ENCODE measurements at places on chromosomes 2 and 18.
A peak's percentile ranks its signal among the peaks of the same experiment; 100 is the strongest.

DNA sequence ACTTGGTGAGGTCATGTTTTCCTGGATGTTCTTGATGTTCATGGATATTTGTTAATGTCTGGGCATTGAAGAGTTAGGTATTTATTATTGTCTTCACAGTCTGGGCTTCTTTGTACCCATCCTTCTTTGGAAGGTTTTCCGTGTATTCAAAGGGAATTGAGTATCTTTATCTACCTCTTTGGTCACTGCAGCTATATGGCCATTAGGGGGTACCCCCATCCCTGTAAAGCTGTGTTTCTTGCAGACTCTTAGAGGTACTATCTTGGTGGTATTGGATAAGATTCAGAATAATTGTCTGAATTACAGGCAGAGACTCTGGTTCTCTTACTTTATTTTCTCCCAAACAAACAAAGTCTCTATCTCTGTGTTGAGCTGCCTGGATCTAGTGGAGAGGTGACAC, 401.6 kb upstream of the FSIP2 start:
- no peak for DNase-seq

DNA sequence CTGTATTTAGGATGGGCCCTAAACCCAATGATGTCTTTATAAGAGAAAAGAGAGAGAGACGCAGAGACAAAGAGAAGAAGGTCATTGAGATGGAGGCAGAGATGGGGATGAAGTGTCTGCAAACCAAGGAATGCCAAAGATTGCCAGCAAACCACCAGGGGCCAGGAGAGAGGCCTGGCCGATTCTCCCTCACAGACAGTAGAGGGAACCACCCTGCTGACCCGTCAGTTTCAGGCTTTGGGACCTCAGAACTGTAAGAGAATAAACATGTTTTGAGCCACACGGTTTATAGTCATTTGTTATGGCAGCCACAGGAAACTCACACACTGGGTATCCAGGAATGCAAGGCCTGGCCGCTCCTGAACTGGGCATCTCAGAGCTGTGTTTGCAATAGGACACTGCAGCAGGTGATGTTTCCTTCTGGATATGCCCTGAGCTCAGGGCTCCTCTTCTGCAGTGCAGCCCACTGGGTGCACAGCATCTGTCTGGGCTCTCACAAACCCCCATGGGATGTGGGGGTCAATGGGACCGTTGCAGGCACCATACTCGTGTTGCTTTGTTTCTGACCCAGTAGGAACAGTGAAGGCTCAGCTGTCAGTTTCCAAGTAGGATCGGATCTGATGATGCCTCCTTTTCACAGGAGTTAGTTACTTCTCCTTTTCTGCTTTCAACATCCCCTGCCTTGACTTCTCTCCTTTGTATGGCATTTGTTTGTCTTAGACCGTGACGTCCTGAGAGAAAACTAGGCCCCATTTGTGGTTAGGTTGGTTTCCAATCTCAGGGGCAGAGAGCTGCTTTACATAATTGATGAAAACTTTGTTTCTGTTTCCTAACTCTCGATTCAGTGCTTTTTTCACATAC, 20.8 kb downstream of the PTPN18 start:
- no peak for DNase-seq

GRCh38 chr2:113162869-113163268, 10.9 kb upstream of the PSD4 start:
- no peak for DNase-seq

DNA sequence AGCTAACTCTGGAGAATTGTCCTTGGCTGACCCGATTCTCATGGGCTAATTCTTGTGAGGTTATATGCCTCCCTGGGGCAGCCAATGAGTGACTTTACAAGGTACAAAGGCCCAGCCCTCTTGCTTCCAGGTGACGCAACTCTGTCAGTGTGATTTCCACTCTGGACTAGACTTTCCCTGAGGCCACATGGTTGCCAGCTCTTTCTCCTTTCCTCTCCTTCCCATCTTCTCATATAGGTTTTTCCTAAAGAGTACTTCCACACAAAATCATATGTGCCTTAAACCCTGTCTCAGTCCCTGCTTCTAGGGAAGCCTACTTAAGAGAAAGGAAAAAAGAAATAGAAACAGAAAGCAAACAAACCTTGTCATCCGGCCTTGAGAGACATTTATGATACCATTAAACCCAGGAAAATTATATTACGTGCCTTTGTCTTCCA, 226.2 kb upstream of the ZSWIM2 start:
- DNase-seq = no peak

GRCh38 chr2:167411367-167411766, 523.1 kb downstream of the XIRP2 start:
- DNase-seq = no peak

GRCh38 chr2:236657801-236658200, 88.2 kb downstream of the ACKR3 start:
- DNase-seq = no peak

- DNase-seq = peak; percentile 89
Observed at GRCh38 chr2:36889795-36890194, 76.5 kb downstream of the STRN start.

DNA sequence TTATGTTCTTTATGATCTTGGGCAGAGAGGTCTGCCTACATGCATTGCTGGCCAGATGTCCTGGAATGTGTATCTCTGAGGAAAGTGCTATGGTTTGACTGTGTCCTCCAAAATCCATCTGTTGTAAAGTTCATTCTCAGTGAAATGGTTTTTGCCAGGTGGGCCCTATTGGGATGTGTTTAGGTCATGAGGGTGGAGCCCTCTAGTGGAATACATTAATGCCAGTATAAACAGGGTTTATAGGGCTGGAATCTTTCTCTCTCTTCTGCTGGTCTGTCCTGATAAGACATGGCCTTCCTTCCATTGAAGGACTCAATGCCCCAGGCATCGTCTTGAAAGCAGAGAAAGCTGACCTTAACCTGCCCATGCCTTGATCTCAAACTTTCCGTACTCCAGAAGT, 258.5 kb downstream of the RPIA start:
- DNase-seq = no peak

DNA sequence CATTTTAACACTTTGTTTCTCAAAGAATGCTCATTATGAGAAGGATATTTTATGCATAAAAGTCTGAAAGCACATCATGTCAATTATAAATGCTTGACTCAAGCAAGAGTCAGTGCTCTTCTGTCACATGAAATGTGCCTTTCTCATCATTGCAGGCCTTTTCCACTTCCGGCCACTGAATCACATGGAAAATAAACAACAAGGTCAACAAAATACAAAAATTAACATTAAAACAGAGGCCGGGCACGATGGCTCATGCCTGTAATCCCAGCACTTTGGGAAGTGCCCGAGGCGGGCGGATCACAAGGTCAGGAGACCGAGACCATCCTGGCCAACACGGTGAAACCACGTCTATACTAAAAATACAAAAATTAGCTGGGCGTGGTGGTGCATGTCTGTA, 480.6 kb downstream of the SPAG16 start:
- no peak for DNase-seq

- peak; percentile 20 for DNase-seq
Observed at GRCh38 chr2:18149660-18150246, 271.3 kb downstream of the KCNS3 start.

DNA sequence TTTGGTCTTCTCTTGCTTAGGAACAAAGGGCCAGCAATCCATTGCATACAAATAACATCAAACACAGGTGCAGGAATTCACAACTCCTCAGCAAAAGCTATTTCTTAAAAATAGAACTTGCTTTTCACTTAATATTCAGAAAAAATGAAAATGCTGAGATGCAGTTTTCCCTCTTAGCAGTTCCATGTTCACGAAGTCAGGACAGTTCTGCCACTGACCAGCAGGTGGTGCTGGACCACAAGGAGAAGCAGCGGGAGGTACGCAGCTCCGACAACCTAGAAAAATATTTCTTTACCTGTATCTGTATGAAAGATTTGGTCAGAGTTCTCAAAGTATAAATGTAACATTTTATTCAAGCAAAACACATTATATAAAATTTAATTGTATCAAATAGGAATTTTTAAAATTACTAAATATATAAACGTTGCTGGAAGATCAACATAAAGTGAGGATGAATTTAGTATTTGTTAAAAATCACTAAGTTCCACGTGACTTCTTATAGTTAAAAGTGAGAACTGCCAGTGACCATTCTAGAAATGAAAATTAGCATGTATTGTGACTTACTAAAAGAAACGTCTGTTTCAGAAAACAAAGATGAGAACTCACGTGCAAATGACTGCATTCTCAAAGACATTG, 48.8 kb downstream of the ADNP2 start:
- DNase-seq = no peak

- DNase-seq = no peak
Observed at GRCh38 chr2:155308367-155309009, 610.0 kb downstream of the KCNJ3 start.

DNA sequence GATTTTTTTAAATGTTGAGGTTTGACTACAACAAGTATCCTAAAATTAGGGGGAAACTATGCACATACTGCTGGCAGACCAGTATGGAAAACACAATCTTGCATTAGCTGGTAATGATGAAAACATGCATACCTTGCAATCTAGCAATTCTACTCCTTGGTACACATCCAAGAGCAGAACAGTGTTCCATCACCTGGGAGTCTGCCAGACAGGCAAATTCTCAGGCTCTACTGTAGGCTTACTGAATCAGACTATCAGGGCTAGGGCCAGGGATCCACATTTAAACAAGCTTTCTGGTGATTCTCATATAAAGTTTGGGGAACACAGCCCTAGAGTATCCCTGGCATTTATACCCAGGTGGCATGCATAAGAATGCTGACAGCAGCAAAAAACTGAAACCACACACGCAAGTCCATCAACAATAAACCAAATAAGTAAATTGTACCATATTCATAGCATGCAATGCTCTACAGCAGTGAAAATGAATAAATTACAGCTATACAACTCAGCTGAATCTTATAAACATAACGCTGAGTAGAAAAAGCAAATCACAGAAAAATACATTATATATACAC, 13.6 kb downstream of the CDH2 start:
- peak; percentile 83 for DNase-seq

DNA sequence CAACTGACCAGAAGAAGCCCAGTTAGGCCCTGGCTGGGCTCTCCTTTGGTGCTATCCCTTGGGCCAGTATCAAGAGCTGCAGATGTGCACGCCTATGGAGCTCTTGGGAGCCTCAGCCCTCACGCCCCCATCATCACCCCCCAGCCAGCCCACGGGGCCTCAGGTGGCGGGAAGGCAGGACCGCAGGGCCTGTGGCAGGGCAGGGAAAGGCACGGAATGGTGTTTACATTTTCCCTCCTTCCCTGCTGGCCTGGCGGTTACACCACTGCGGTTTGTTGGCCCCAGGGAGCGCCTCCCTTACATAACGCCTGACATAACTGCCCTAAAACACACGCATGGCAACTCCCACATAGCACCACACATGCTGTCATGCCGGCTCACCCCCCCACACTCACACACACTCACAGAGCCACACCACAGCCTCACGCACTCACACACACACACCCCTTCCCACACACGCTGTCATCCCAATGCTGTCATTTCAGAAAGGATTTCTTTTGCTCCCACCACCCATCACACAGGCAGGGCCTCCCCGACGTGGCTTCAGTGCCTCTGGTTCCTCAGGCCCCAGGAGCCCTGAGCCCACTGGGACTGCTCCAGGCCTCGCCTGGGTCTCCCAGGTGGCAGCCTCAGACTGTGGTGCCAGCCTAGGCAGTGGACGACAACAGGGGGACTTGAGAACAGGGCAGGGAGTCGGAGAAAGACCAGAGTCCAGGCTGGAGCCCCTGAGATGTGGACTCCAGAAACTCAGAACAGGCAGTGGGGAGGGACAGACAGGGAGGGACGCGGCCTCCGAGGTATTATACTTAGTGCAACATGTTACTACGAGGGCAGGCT, 15.7 kb downstream of the ZFP36L2 start:
- DNase-seq = peak; percentile 82

GRCh38 chr2:145221032-145221431, 701.1 kb upstream of the ZEB2 start:
- no peak for DNase-seq

GRCh38 chr2:100174026-100174431, 31.6 kb upstream of the AFF3 start:
- peak; percentile 44 for DNase-seq

GRCh38 chr2:125850541-125850940, 805.4 kb upstream of the GYPC start:
- DNase-seq = no peak

DNA sequence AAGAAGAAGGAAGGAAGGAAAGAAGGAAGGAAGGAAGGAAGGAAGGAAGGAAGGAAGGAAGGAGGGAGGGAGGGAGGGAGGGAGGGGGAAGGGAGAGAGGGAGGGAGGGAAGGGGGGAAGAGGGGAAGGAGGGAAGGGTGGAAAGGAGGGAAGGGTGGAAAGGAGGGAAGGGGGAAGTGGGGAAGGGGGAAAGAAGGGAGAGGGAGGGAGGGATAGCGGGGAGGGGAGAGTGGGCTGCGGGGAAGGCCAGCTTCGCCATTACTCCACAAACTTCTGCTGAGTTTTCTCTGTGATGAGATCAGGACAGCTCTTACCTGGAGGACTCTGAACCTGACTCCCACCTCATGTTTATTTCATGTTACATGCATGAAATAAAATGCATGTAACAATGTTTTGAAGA, 601.5 kb upstream of the FSHR start:
- no peak for DNase-seq

GRCh38 chr2:209556354-209556961, 132.6 kb downstream of the MAP2 start:
- DNase-seq = no peak

DNA sequence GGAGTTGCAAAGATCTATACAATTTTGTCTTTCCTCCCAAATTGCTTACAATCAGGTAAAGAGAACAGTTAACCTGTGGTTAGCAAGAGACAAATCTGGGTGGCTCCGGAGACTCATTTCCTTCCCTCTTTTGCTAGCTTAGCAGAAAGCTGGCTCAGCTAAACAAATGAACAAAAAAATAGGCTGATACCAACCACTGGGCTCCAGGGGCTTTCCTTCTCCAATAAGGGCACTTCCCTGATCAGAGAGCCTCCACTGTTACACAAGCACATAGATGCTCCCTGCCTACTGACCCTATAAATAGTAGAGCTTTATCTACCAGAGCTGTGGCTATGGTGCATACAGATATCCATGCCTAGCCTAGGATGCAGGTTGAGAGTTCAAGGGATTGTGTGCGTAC, 90.1 kb upstream of the ARL5A start:
- DNase-seq = no peak

DNA sequence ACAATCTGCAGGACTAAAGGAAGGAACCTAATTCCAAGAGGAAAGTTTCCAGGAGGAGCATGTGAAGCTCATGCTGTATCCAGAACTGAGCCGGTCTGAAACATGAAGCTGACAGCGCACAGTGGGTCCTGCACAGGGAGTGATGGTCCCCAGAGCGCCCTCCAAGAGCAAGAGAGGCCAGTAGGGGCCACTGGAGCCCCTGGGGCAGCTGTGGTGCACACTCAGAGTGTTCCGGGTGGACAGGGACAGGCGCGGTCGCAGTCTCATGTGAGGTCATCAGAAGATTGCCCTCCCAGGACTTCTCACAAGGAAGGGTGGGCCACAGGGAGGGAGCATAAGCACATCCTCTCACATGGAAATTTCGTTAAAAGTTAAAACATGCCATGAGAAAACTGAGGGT, 355.9 kb downstream of the EIPR1 start:
- DNase-seq = no peak

- no peak for DNase-seq
Observed at GRCh38 chr2:205686056-205686782, 3.9 kb downstream of the NRP2 start.
